ENCODE measurements at places on chromosomes 6 and 20.

DNA sequence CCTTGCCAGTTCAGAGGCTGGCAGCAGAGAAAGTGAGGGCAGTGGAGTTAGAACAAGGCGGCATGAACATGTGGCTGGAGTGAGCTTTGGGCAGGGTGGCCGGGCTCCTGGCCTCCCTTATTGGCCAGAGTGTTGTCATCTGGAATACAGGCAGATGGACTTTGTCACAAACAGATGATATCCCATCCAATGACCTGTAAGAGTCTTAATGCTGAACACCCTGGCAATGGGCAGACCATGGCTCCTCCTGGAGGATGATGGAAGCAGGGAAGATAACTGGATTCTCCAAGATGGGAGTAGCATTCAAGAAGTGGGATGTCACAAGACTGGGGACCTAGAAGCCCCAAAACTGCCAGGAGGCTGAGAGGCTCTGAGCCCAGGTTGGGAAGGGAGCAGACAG, 242.1 kb downstream of the MAFB start:
- DNase-seq, result no peak

DNA sequence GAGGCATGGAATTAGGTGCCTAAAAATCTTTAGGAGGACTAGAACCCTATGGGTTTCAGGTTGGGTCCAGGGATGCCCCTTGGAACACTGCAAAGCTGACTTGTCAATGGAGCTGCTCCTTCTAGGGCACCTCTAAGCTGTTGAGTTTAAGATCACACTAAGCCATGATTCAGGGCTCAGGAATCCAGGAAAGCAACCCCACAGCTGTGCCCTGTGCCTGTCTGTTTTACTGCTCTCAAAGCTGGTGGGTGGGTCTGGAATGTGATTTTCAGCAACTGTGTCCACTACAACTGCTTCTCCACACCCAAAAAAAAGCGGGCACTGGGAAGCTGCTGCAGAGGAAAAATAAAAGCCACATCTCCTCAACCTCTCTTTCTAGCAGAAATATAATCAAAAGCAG, 310.4 kb upstream of the MOCS1 start:
- no peak for DNase-seq

DNA sequence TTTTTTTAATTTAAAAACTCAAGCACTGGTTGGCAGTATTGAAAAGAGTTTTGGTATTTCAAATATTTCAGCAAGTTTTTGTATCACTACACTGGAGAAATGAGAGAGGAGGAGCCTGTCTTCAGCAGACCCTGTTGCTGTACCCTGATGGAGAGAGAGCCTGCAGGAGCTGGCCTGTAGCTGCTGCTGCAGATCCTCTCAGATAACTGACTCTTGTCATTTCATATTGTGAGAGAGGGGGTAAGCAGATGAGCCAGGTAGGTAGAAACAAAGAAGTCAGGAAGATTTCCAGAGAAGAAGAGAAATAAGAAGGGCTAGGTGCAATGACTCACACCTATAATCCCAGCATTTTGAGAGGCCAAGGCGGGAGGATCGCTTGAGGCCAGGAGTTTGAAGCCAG, 64.1 kb upstream of the TBC1D7 start:
- no peak for DNase-seq

DNA sequence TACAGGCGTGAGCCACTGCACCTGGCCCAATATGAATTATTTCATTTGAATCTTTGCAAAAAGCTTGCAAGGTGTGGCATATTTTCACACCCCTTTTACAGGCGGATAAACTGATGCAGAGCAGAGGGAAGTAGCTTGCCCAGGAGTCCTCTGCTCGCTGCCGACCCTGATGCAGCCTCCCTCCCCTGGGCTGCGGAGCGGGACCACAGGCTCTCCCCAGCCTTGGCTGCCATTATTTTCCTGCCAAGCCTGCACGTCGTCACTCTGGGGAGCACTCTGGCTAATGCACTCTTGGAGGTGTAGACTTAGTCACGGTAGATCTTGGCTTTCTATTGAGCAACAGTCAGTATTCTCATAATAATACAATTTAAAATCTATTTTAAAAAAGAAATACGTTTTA, 34.8 kb upstream of the DACT2 start:
- DNase-seq, result no peak

DNA sequence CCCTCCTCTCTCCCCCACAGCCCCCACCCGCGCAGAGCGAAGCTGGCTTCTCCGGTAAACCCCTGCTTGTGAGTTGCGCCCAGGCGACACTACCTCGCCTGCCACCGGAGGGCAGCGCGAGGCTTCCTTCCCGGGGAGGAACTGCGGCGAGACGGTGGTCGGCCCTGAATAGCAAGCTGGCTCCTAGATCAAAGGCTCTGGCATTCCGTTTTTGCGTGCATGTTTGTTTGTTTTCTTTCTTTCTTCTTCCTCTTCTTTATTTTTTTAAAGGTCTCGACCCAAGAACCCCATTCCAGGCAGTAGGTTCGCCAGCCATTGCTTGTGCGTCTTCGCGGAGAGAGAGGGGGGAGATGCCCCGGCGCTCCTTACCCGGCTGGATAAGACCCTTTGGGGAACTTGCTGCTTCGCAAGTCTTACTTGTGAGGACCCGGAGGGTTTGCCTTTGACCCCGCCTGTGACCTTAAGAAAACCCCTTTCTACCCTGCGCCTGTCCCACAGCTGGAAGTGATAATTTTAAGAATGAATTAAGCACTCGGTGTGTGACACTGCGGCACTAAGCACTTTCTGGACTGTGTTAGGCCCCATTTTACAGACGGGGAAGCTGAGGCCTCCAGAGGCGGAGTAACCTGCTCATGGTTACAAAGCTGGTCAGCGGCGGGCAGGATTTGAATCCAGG, 92.7 kb upstream of the SIRPA start:
- no peak for DNase-seq

DNA sequence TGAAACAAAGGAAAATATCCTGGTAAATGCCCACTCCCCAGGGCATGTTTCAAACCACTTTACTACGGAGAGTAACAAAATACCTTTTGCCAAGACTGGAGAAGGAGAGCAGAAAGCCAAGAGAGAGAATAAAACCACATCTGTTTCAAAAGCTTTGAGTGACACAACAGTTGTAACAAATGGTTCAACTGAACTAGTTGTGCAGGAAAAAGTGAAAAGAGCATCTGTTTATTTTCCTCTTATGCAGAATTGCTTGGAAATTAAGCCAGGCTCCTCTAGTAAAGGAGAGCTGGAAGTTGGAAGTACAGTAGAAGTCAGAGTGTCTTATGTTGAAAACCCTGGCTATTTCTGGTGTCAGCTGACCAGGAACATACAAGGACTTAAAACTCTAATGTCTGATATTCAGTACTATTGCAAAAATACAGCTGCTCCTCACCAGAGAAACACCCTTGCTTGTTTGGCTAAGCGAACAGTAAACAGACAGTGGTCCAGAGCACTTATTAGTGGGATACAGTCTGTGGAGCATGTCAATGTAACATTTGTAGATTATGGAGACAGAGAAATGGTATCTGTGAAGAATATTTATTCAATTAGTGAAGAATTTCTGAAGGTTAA, 2.6 kb downstream of the TDRD6 start:
- DNase-seq, result no peak

DNA sequence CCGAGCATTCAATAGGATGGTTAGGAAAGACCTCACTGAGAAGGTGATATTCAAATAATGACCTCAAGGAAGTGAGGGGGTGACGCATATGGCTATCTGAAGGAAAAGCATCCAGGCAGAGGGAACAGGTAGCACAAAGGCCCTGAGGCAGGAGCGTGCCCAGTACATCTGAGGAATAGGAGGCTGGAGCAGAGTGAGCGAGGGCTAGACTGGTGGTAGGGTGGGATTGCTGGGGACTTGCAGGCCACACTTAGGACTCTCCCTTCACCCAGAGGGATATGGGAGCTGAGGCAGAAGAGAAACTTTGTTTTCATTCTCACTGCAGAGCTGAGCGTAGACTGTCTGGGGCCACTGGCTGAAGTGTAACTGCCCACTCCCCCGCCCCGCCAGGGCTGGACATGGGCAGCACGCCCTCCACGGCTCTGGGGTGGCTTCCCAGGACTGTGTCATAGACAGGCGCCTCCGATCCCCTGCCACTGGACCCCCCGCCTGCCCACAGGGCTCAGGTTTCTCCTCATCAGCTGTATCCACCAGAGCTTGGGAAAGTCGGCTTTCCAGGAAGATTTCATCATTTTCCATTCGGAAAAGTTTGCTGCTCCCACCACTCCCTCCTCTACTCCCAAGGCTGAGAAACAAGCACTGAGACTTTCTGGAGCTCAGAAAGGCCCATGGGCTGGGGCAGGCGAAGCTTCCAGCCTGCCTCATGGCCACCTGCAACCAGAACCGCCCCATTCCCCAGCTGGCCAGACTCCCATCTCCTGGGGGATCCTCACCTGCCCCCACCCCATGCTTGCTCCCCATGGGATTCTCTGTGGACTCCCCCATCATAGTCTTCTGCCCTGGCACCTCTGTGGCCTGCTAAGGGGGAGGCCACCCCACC, 142.6 kb downstream of the MRPL14 start:
- peak; percentile 46 for DNase-seq

- no peak for DNase-seq
Observed at GRCh38 chr20:37518059-37518458, 3.0 kb upstream of the NNAT start.

DNA sequence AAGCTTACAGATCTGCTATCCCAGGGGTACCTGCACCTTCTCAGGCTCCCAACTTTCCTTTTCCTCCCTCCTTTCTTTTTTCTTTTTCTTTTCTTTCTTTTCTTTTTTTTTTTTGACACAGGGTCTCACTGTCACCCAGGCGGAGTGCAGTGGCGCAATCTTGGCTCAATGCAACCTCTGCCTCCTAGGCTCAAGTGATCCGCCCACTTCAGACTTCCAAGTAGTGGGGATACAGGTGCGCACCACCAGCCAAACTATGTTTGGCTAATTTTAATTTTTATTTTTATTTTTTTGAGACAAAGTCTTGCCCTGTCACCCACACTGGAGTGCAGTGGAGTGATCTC, 36.0 kb downstream of the PIM1 start:
- no peak for DNase-seq

DNA sequence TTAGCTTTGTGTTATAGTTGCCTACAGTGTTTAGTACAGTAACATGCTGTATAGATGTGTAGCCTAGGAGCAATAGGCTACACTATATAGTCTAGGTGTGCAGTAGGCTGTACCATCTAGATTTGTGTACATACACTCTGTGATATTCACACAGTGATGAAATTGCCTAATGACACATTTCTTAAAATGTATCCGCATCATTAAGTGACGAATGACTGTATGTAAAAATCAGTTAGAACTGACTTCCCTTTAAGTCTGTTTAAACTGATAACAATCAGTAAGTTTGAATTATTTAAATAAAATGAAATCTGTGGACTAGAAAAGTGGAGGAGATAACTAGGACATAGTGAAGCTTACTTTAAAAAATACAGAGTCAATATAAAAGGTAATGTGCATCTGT, 176.1 kb downstream of the CDKAL1 start:
- DNase-seq, result no peak

GRCh38 chr6:41767112-41767833, 12.4 kb downstream of the FRS3 start:
- DNase-seq, result peak; percentile 47

DNA sequence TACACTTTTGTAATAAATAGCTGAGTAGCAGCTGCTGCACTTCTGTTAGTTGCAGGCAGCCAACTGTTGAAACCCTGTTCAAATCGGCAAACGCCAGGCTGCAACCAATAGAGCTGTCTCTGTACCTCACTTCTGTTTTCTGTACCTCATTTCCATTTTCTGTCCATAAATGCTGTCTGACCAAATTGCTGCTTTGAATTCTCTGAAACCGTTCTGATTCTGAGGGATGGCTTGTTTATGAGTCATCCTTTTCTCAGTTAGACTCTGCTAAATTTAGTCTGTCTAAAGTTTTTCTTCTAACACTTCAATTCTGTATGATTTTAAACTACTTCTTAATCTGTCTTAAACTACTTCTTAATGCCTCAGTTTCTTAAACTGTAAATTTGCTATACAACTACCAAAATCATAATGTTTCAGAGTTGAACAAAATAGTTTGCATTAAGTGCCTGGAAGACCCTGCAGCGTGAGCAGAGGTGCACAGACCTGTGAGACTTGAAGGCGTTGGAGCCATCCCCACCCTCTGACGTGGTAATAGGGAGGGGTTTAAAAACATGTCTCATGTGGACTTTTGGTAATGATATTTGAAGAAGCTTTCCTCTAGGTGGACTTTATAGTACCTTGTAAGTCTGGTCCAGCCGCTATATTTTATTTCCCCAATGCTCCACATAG, 9.6 kb downstream of the BTNL2 start:
- no peak for DNase-seq

DNA sequence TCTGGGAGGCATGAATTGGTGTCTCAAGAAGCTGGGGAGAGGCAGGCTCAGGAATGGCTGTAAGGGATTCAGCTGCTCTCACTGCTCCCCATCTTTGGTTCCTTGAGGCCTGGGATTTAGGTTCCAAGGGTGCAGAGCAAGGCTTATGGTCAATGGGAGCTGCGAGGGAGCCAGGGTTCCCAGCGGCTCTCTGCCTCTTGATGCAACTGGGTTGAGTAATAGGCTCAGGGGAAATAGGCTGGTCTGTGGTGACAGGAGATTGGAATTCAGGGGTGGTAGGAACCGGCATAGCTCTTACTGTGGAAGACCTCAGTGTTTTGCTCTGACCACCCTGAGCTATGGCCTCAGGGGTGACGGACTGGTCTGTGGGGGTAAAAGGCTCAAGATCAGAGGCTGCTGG, 13.0 kb upstream of the NRM start:
- peak; percentile 24 for DNase-seq

- no peak for DNase-seq
Observed at GRCh38 chr6:25013246-25013645, 77.5 kb upstream of the RIPOR2 start.

GRCh38 chr6:21596145-21596948, 2.8 kb downstream of the SOX4 start:
- peak; percentile 28 for DNase-seq

DNA sequence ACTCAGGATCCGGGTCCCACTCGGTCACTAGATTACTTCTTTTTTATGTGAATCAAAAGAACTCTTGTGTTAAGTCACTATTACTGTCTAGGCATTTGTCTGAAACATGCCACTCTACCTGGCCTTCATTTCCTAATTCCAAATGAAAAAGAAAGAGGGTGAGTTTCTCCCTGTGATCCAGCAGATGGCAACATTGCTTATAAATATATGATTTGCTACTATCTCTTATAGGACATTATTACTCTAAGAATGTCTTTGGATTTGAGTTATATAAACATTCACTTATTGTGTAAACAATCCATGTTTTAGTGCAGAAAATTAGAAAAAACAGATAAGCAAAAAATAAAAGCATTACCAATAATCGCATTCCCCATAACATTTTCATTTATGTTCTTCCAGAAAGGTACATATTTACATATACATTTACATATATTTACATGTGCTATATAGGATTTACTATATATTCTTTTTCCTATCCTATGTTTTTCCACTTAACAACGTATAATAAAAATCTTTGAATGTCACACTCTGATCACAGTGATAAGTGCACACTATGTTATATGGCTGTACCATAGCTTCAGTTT, 66.9 kb downstream of the FAXC start:
- DNase-seq, result no peak

- no peak for DNase-seq
Observed at GRCh38 chr6:21259660-21260059, 333.9 kb upstream of the SOX4 start.

- DNase-seq, result no peak
Observed at GRCh38 chr6:136403110-136403980, 113.7 kb upstream of the BCLAF1 start.

Measured in pancreas (tissue), 10 donors.